Glutamatergic neuron (in vitro differentiated cells): ENCODE measurements at places on chromosomes 4 and X. TPM values are rescaled to one million over a fixed set of nuclear protein-coding genes. Genes with fewer than 3 reads are reported as not detected.

GAGE12F gene
- not detected for total RNA-seq

GYPB gene
- not detected for total RNA-seq

- no peak overlapping the region for H3K4me3 ChIP-seq
- H3K27ac ChIP-seq: no peak overlapping the region
- no peaks in the 10 kb centered on the region for H3K36me3 ChIP-seq
- no peaks in the 10 kb centered on the region for H3K4me1 ChIP-seq
Measured at GRCh38 chr4:175271010-175271630, 353.0 kb downstream of the ADAM29 start.

DNA sequence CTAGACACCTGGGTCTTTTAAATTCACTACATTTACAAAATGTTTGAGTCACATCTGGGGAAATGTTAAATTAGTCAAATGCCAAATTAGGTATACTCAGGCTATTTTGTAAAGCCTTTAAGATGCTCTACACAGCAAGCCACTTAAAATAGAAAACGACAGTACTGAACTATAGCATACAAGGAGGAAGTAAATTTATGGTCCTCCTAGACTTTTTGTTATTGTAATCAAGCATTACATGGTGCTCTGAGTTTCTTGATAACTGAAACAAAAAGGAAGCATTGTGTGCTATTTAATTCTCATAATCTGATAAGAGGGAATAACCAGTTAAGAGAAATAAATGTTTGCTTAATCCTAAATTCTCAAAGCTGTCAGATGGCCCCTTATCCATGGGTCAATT lies 46.2 kb downstream of the SLC9A7 start:
- H3K27me3 ChIP-seq: no peaks in the 10 kb centered on the region
- no peak overlapping the region for H3K4me3 ChIP-seq
- no peaks in the 10 kb centered on the region for H3K36me3 ChIP-seq
- DNase-seq: no peak
- peaks cover 10% of the 10 kb centered on the region for H3K4me1 ChIP-seq

DNA sequence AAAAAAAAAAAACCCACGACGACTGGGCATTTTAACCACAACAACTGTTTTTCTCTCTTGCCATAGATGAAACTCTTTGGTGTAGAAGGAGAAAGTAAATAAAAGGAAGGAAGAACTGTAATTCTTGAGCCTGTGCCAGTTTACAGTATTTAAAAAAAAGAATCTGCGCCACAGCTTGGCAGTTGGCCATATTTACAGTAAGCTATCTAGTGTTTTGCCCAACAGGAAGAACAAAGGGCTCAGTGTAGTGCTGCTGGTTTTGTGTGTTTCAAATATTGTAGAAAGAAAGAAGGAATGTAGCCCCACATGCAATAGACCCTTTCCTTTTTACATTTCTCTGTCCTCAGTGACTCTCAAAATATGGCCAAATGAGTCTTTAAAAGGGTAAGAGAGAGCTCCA lies 66.1 kb downstream of the NR3C2 start:
- H3K27me3 ChIP-seq: peaks cover 2% of the 10 kb centered on the region
- H3K36me3 ChIP-seq: no peaks in the 10 kb centered on the region
- H3K27ac ChIP-seq: no peak overlapping the region

DNA sequence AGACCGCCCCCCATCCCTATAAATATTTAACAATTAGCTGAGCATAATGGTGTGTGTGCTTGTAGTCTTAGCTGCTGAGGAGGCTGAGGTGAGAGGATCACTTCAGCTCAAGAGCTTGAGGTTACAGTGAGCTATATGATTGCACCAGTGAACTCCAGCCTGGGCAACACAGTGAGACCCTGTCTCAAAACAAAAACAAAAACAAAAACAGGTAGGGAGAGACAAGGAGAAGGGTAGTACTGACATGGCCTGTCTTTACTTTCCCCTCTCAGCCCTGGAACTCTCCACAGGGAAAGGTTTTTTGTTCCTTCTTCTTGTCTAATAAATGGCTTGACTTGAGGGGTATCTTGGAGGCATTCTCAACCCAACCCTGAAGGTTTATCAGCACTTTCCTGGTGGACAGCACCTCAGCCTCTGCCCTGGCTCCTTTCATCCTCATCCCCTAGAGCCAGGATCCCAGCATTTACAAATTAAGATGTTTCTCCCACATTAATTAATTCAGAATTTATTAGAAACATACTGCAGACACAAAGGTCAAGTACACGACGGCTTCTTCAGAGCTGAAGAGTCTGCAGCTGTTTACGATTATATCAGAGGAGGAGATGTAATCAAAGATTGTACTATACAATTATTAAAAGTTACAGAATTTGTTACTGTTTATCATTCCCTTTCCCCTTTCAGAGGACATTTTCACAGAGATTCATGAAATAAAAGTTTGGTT lies 131.8 kb downstream of the AFF1 start:
- H3K4me1 ChIP-seq: peaks cover 14% of the 10 kb centered on the region
- H3K27ac ChIP-seq: no peak overlapping the region
- H3K4me3 ChIP-seq: no peak overlapping the region
- DNase-seq: no peak
- H3K36me3 ChIP-seq: peaks cover 4% of the 10 kb centered on the region
